ENCODE measurements at places on chromosomes 6 and 20.

GRCh38 chr6:120489941-120490340, 844.3 kb downstream of the TBC1D32 start:
- H3K36me3 ChIP-seq: no peaks in the 10 kb centered on the region
- H3K27ac ChIP-seq: no peak overlapping the region
- H3K4me3 ChIP-seq: no peak overlapping the region

GRCh38 chr6:134821928-134822864, 127.7 kb downstream of the ALDH8A1 start:
- H3K4me1 ChIP-seq: no peaks in the 10 kb centered on the region
- no peaks in the 10 kb centered on the region for H3K36me3 ChIP-seq
- no peak overlapping the region for H3K27ac ChIP-seq
- no peak for DNase-seq
- no peak overlapping the region for H3K4me3 ChIP-seq

GRCh38 chr6:166877906-166878305, 78.4 kb downstream of the RNASET2 start:
- H3K36me3 ChIP-seq: peaks cover 1% of the 10 kb centered on the region
- H3K4me3 ChIP-seq: no peak overlapping the region
- H3K27ac ChIP-seq: no peak overlapping the region
- H3K4me1 ChIP-seq: no peaks in the 10 kb centered on the region
- peaks cover 8% of the 10 kb centered on the region for H3K27me3 ChIP-seq

- no peak overlapping the region for H3K4me3 ChIP-seq
- H3K4me1 ChIP-seq: no peaks in the 10 kb centered on the region
These were observed 20.1 kb upstream of the NOL4L start for GRCh38 chr20:32605167-32605656.

DNA sequence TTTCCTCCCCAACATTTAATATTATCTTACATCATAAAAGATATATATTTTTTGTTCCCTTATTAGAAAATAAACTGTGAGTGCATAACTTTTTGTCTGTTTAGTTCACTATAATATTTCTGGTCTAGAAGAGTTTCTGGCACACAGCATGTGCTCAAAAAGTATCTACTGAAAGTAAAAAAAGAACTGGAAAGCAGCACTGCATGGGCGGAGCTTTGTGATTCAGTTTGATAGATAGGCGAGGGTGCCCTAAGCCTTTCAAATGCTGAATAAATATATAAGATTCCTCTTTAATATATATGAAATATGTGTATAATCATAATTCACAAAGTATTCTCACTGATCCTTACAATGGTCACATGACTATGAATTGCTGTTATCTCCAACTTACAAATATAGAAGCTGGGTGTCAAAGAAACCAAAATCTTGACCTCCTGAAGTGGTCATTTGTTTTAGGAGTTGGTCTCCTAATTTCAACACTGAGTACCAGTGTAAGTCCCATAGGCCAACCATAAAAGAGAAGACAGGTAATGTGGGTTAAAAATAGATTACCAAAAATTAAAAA, 50.8 kb downstream of the OR2B2 start:
- H3K36me3 ChIP-seq: peaks cover 2% of the 10 kb centered on the region
- DNase-seq: no peak
- no peak overlapping the region for H3K27ac ChIP-seq
- peaks cover 5% of the 10 kb centered on the region for H3K27me3 ChIP-seq
- H3K4me3 ChIP-seq: no peak overlapping the region

DNA sequence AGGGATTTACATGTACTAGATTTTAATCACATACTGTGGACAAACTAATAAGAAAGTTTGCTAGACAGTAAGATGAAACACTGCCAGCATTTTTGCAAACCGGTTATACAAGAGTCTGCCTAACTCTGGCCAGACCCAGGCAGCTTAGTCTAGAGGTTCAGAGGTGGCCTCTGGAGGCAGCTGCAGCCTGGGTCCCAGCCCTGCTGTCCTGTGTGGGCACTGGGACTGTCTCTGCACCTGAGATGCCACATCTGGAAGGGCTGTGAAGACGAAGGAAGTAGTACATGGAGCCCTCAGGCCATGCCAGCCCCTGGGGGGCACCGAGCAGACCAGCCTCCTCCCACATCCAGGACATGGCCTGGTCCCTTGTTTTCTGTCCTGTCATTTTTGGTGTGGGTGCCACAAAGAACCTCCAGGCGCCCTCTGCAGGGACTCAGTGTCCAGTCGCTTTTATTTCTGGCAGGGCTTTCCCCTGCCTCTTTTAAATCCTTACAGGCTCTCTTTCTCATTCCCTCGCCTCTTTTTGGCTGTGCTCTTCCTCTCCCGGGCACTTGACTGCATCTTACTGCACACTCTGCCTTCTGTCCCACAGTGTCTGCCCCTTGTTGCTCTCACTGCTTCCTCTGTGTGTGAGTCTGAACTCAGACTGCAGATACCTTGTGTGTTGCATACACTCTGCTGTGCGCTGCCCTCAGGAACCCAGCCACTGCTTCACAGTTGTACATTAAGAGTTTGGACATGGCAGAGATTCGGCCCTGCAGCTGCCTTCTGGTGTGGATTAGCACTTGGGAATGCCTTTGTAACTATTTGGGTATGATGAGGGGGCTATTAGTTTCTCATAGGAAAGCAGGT, 216.7 kb downstream of the ZDHHC14 start:
- peaks cover 12% of the 10 kb centered on the region for H3K4me1 ChIP-seq
- H3K27me3 ChIP-seq: no peaks in the 10 kb centered on the region
- H3K4me3 ChIP-seq: no peak overlapping the region
- H3K27ac ChIP-seq: no peak overlapping the region

DNA sequence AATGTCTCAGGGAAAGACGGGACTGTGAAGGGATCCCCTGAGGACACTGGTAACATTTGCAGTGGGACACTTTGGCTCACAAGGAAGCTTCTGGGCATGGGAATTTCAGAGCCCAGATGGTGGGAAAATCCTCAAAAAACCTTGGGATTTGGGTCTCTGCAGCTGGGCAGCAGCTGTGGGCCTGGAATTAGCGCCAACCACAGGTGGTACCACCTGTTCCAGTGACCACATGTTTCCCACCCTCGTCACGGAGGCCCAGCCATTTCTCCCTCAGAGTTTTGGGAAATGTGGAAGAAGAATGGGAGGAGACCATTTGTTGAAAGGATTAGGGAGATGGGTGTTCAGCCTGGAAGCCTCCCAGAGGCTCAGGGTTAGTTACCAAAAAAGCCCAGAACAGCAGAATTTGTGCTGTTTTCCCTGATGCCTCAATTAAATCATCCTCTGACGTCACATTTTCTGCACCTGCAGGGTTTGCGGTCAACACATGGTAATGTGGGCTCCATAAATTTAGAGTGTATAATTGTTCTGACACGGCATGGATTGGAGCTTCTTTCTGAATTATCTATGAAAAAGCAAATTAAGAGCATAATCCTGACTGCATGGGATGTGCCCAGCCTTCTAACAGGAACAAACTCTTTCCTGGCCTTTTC, 34.4 kb downstream of the EDN3 start:
- H3K36me3 ChIP-seq: no peaks in the 10 kb centered on the region
- no peak overlapping the region for H3K27ac ChIP-seq
- H3K27me3 ChIP-seq: peaks cover 4% of the 10 kb centered on the region
- H3K4me3 ChIP-seq: no peak overlapping the region
- H3K4me1 ChIP-seq: no peaks in the 10 kb centered on the region

DNA sequence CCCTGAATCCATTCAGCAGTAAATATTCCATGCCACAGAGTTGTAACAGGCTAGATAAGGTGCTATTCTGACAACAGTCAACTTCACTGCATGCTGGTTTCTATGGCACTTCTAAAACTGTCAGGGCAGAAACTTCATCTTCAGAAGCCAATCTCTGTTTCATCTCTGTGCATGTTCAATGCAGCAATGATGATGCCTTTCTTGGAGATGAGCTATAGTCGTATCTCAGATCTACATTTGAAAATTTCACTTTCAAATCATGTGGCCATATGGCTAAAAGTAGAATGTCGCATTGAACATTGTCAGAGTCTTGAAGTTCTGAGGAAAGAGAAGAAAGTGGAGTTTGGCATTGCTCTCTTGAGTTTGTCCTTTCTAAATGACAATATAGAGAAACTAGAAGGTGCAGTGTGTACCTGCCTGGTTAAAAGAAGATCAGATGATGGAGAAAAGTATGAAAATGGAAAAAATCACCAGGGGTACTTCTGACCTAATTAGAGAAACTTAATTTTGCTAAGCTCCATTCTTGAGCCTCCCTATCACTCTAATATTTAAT, 49.0 kb upstream of the VSTM2L start:
- H3K27ac ChIP-seq: no peak overlapping the region
- DNase-seq: no peak
- no peaks in the 10 kb centered on the region for H3K27me3 ChIP-seq
- H3K36me3 ChIP-seq: peaks cover 15% of the 10 kb centered on the region

DNA sequence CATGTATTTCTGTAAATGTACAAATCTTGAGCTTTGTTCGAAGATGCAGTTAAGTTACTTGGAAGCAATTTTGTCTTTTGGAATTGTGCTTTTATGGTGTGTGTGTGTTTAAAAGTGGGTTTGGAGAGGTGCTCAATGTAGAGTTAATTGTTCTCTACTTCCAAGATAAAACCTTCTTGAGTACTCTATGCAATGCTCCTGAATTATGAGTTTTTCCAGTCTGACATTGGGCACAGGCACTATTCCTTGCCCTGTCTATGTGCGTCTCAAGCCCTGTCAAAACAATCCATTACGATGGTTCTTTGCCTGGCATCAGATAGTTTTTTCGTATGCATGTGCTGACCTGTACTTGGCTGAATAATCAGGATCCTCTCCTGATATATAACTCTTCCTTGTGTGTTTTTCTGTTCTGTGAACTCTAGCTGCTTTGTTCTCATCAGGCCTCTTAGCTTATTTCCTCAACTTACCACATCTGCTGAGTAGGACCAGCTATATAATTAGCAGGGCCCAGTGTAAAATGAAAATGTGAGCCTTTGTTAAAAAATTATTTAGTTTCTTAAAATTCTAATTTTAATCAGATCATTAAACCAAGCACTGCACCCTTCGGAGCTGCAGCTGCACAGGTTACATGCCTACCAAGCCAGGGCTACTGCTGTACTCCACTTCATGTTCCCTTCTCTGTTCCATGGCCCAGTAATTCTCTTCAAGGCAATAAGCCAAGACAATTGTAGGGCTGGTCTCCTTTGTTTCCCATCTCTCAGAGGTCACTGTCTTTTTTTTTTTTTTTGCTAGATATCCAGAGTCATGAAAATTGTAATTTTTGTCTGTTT, 160.1 kb downstream of the ZFAND3 start:
- H3K27ac ChIP-seq: no peak overlapping the region
- no peak overlapping the region for H3K4me3 ChIP-seq
- no peaks in the 10 kb centered on the region for H3K27me3 ChIP-seq
- no peak for DNase-seq
- peaks cover 8% of the 10 kb centered on the region for H3K36me3 ChIP-seq

GRCh38 chr20:881051-881782, 34.9 kb downstream of the ANGPT4 start:
- H3K27ac ChIP-seq: no peak overlapping the region
- H3K27me3 ChIP-seq: peaks cover 9% of the 10 kb centered on the region
- no peak for DNase-seq
- H3K36me3 ChIP-seq: no peaks in the 10 kb centered on the region
- peaks cover 20% of the 10 kb centered on the region for H3K4me1 ChIP-seq

- no peak overlapping the region for H3K27ac ChIP-seq
- no peaks in the 10 kb centered on the region for H3K36me3 ChIP-seq
- H3K4me1 ChIP-seq: no peaks in the 10 kb centered on the region
- peaks cover 6% of the 10 kb centered on the region for H3K27me3 ChIP-seq
- no peak overlapping the region for H3K4me3 ChIP-seq
These were observed 9.0 kb downstream of the TPBG start for GRCh38 chr6:82372656-82373055.

- no peaks in the 10 kb centered on the region for H3K36me3 ChIP-seq
- H3K4me1 ChIP-seq: no peaks in the 10 kb centered on the region
- no peak overlapping the region for H3K27ac ChIP-seq
- DNase-seq: no peak
These were observed 64.5 kb downstream of the BFSP1 start for GRCh38 chr20:17466641-17467040.

GRCh38 chr20:41830702-41831101, 212.5 kb upstream of the CHD6 start:
- no peak overlapping the region for H3K27ac ChIP-seq
- H3K4me1 ChIP-seq: no peaks in the 10 kb centered on the region
- H3K36me3 ChIP-seq: no peaks in the 10 kb centered on the region
- DNase-seq: no peak
- no peak overlapping the region for H3K4me3 ChIP-seq
- H3K27me3 ChIP-seq: no peaks in the 10 kb centered on the region

- H3K4me3 ChIP-seq: no peak overlapping the region
- H3K36me3 ChIP-seq: no peaks in the 10 kb centered on the region
- no peak for DNase-seq
These were observed 91.5 kb upstream of the BHLHE23 start for GRCh38 chr20:63098195-63098810.

DNA sequence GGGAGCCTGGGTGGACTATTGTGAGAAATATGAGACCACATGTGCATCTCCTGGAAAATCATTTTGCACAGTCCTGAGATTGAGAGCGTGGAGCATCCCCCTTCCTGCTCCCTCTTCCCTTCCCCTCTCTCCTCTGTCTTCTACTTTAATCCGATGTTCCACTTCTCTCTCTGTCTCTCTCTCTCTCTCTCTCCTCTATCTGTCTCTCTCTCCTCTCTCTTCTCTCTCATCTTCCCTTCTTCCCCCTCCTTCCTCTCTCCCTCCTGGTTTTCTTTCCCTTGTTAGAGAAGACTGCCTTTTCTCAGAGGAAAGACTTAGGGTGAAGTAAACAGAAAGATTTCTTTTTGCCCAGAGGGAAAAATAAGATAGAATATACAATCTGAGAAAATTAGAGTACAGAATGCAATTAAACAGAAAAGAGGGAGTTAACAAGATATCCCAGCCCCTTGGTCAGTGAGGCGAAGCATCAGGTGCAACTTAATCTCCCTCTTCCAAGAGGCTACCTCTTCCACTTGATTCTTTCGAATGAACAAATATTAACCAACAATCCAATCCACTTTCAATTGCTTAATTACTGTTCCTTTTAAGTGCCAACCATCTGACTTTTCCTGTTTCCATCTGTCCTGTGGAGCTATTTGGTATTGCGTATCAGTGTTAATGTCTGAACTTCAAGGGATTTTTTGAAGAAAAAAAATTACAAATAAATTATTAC, 14.6 kb downstream of the KHDC1 start:
- H3K4me3 ChIP-seq: no peak overlapping the region
- H3K27me3 ChIP-seq: peaks cover 11% of the 10 kb centered on the region
- H3K27ac ChIP-seq: no peak overlapping the region
- DNase-seq: no peak
- no peaks in the 10 kb centered on the region for H3K36me3 ChIP-seq

- no peak overlapping the region for H3K4me3 ChIP-seq
- H3K27me3 ChIP-seq: peaks cover 67% of the 10 kb centered on the region
- peak overlapping the region; percentile 59 for H3K27ac ChIP-seq
- H3K4me1 ChIP-seq: peaks cover 20% of the 10 kb centered on the region
- no peak for DNase-seq
- no peaks in the 10 kb centered on the region for H3K36me3 ChIP-seq
These were observed 8.6 kb upstream of the FOXF2 start for GRCh38 chr6:1380625-1381427.

DNA sequence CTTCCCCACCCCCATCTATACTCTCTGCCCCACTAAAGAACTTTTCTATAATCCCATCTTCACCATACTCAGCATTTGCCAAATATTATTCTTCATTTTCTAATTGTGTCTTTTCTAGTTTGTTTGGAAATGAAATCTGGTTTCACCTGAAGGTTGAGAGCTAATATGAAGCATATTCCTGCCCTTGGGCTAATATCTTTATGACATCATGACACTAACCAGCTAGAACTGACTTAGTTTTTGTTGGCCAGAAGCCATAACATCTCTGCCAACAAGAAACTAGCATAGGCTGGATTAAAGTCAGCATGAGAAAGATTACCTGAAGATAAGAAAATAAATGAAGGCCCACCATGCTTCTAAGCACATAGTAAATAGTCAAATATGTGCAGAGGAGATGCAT, 16.7 kb downstream of the UNC5CL start:
- peaks cover 2% of the 10 kb centered on the region for H3K27me3 ChIP-seq
- peaks cover 4% of the 10 kb centered on the region for H3K4me1 ChIP-seq
- no peaks in the 10 kb centered on the region for H3K36me3 ChIP-seq
- no peak for DNase-seq
- H3K27ac ChIP-seq: no peak overlapping the region
